ENCODE measurements at places on chromosomes 4 and X.
A peak's percentile ranks its signal among the peaks of the same experiment; 100 is the strongest.

DNA sequence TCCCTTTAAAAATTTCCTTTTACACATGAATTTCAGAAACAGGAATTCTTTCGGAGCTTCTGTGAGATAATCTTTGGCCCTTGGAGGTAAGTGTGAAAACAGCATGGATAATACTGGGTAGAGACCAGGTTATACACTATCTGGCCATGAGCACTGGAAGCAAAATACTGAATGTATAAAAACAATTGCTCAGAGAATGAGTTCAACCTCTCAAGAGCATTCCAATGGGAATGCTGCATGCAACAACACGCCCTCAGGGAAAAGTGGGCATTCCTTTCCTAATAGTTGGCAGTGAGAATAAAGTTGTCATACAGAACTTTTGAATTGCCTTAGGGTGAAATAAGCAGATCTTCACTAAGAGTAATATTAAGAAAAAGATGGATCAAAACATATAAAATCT lies 574.8 kb upstream of the DIPK2B start:
- DNase-seq: no peak

- DNase-seq: peak; percentile 45
These were observed 126.3 kb downstream of the NEK1 start for GRCh38 chr4:169485791-169486742.

DNA sequence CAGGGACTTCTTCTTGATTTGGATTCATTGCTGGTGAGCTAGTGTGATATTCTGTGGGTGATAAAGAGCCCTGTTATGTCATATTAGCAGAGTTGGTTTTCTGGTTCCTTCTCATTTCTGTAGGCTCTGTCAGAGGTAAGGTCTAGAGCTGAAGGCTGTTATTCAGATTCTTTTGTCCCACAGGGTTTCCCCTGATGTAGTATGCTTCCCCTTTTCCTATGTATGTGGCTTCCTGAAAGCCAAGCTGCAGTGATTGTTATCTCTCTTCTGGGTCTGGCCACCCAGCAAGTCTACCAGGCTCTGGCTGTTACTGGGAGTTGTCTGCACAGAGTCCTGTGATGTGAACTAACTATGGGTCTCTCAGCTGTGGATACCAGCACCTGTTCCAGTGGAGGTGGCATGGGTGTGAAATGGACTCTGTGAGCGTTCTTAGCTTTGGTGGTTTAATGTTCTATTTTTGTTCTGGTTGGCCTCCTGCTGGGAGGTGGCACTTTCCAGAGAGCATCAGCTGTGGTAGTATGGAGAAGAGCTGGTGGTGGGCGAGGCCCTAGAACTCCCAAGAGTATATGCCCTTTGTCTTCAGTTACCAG lies 373.7 kb downstream of the AR start:
- no peak for DNase-seq

- no peak for DNase-seq
These were observed 95.8 kb downstream of the COL25A1 start for GRCh38 chr4:109206620-109207019.

GRCh38 chr4:173405840-173406606 lies 7.1 kb upstream of the SCRG1 start:
- DNase-seq: no peak

GRCh38 chr4:48032721-48033120 lies 16.1 kb downstream of the NIPAL1 start:
- no peak for DNase-seq

GRCh38 chr4:3706111-3706511 lies 60.1 kb upstream of the ADRA2C start:
- DNase-seq: no peak

- DNase-seq: no peak
These were observed 69.1 kb upstream of the UCP1 start for GRCh38 chr4:140637836-140638235.

DNA sequence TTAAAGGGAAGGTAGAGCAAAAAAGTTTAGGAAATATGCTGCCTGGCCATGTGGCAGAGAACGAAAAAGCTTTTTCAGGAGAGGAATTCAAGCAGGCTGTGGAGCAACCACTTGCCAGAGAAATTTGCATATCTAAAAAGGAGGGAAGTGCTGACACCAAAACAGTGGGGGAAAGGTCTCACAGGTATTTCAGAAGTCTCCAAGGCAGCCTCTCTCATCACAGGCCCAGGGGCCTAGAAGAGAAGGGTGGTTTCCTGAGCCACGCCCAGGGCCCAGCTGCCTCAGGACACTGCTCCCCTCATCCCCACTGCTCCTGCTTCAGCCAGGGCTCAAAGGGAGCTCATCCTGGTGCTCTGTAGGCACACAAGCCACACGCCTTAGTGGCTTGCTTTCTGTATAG lies 29.9 kb upstream of the STS start:
- no peak for DNase-seq

GRCh38 chrX:105870445-105870844 lies 48.1 kb downstream of the NRK start:
- no peak for DNase-seq

- DNase-seq: no peak
These were observed 917.2 kb downstream of the DMD start for GRCh38 chrX:32293962-32294700.

DNA sequence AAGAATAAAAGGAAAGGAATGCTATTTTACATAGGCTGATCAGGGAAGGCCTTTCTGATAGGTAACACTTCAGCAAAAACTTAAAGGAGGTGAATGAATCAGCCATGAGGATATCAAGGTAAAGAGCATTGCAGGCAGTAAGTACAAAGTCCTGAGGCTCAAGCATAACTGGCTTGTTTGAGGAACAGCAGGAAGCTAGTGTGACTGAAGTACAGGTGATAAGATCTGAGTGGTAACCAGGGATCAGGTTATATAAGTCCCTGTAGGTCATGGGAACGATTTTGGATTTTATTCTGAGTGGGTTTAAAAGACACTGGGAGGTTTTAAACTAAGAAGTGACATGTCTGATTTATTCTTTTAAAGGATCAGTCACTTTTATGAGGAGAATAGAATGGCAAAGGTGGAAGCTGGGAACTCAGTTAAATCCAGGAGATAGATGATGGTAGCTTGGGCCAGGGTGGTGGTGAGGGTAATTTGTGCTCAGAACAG lies 47.1 kb upstream of the THOC2 start:
- no peak for DNase-seq

GRCh38 chrX:9396930-9397329 lies 67.9 kb upstream of the TBL1X start:
- DNase-seq: no peak

- DNase-seq: no peak
These were observed 20.2 kb upstream of the RBPJ start for GRCh38 chr4:26300314-26301307.

DNA sequence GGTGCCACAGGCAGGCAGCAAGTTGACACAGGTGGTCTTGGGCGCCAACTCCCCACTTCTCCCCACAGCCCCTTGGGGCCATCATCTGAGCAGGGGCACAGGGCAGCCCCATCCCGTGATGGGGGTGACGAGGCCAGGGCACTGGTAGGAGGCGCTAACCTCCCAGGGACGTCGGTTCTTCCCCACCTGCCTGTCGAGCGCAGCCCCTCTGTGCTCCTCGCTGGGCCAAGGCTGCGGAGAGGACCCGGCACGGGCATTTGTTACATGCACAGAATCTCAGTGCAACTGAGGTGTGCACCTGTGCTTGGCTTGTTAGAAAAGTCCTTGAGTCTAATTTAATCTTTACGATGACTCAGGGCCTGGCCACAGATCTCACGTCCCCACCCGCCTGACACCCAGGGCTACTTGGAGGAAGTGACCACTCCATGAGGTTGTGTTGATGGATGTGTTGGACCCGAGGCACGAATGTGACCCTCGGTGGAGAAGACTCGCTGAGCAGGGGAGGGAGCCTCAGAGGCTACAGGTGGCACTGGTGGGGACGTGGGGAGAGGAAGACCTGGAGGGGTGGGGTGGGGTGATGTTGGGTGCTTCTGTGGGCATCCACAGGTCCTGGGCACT lies 3.1 kb upstream of the SH3TC1 start:
- no peak for DNase-seq

- DNase-seq: no peak
These were observed 15.7 kb downstream of the DAPP1 start for GRCh38 chr4:99832321-99832720.

- DNase-seq: no peak
These were observed 82.0 kb downstream of the TMEM156 start for GRCh38 chr4:38950159-38950558.

GRCh38 chr4:83241132-83241531 lies 43.5 kb downstream of the COQ2 start:
- no peak for DNase-seq

GRCh38 chr4:122221322-122221721 lies 69.2 kb downstream of the BLTP1 start:
- no peak for DNase-seq

Data from hippocampal formation (tissue), 2 donors.